Stimulated activated CD4-positive, alpha-beta T cell treated with anti-CD3 and anti-CD28 coated beads, Interleukin-15, amount 100 ng/mL, for 1 hour (primary cell): ENCODE measurements at places on chromosomes 3 and 15.

DNA sequence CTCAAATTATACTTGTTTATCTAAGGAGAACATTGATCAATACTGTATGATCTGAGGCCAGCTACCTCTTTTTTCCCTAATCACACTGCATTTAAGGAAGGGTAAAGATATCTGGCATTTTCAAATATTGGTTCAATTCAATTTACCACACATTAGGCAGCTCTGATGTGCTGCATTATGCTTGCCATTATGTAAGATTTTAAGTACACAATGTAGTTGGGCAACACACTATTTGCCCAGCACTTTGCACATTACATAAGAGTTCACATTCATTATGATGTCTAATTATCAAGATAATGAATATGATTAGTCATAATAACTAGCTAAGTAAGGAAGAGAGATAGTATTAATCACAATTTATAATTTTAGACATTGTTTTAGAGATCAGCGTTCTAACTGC is 196.3 kb downstream of the BCHE start:
- no peak for DNase-seq

GRCh38 chr3:178949896-178950295 is 121.7 kb downstream of the ZMAT3 start:
- no peak for DNase-seq

DNA sequence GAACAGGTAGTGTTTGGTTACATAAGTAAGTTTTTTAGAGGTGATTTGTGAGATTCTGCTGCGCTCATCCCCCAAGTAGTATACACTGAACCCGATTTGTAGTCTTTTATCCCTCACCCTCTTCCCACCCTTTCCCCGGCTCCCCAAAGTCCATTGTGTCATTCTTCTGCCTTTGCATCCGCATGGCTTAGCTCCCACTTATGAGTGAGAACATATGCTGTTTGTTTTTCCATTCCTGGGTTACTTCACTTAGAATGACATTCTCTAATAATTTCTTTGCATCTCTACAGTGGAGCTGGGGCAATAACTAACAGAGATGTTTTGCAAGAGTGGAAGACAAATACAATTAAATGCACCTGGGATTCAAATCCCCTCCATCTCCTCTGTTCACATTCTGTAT is 93.2 kb downstream of the TP63 start:
- no peak for DNase-seq

DNA sequence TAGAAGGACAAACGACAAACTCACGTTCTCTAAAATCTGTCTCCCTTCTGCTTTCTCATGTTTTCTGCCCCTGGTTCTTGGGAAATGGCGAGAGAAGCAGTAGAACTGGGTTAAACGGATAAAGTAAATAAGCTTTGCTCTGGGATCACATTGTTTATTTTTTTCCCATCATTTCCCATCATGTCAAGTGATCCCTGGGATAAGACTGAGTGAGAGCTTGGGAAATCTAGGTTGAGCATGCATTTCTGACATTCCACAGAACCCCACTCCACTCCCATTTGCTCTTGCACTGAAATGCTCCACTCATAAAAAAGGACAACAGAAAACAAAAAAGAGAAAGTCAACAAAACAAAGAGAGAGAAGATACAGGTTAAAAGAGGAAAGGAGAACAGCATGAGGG is 69.1 kb downstream of the SEMA6D start:
- DNase-seq, result no peak

- DNase-seq, result no peak
Measured at GRCh38 chr3:48047841-48048464, 31.7 kb upstream of the MAP4 start.

DNA sequence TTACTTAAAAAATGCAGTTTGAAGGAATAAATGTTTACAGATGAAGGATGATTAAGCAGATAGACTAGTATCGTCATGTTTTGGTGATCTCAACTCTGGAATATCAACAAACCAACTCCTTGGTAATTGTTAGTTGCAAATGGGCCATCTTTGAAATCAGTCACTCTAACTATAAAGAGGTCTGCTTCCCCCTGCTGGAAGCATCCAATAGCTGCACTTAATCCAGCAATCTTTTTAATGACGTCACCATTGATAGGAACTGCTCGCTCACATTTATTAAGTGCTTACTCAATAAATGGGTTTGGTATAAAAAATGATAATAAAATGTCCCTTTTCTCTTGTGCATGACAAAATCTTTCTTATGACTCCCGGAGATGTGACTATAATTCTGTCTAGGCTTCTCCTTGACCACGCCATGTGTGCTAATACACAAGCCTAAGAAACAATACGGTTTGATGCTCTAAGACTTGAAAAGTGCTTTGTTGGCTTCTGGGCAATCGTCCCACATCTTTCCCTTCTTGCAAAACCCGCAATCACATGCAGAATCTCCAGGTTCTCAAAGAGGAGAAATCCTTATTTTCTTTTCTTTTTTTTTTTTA is 227.6 kb upstream of the POU1F1 start:
- DNase-seq, result no peak

- DNase-seq, result no peak
Measured at GRCh38 chr3:77096966-77097890, 57.3 kb downstream of the ROBO2 start.

- no peak for DNase-seq
Measured at GRCh38 chr3:188310270-188310710, 156.3 kb downstream of the LPP start.

- DNase-seq, result no peak
Measured at GRCh38 chr3:13822042-13822441, 57.8 kb downstream of the WNT7A start.

GRCh38 chr3:36820083-36820482 is 55.7 kb upstream of the DCLK3 start:
- DNase-seq, result no peak

GRCh38 chr3:194773216-194773615 is 87.5 kb downstream of the FAM43A start:
- DNase-seq, result no peak

GRCh38 chr3:184322731-184323487 is 8.5 kb downstream of the EIF4G1 start:
- DNase-seq, result no peak

DNA sequence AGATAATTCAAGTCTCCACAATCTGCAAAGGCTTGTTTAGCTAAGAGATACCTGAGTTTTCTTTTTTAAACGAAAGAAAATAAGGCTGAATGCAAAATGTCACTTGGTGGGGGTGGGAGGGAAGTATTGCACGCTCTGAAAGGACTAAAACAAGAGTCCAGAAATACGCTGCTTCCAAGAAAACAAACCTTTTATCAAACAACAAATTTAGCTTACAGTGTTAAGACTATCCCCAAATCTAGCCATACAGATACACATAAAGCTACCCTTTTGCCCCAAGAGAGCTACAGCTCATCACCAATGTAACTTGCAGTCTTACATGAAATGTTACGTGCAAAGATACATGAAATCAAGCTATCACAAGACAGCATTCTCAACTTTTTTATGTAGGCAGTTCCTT is 522.5 kb downstream of the FOXP1 start:
- DNase-seq, result no peak
